ENCODE measurements at places on chromosomes 1 and 21.

DNA sequence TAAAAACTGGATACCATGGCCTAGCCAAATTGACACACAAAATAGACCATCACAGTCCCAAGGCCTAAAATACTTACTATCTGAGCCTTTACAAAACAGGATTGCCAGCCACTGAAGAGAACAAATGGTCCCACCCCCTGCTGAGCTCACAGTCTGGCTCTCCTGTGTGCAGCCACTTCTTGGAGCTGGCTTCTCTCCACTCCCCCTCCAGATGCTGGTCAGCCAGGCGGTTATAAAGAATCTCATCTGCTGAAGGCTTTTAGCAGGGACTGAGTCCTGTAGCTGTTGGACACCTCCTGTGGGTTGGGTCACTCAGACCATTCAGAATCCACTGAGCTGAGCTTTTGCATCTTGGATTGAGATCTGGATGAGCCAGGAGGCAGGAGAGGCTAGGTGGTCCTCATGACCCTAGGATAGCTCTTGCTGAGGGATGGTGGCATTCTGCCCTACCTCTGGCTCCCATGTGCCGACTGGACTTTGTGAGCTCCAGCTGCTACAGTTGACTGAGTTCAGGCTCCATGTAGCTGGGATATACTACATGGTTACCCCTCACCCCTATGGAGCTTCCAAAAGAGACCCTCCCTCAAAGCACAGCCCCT, 16.1 kb downstream of the OXCT2 start:
- ATAC-seq: no peak

- no peak for ATAC-seq
These were observed 68.5 kb downstream of the RBM11 start for GRCh38 chr21:14284481-14284880.

DNA sequence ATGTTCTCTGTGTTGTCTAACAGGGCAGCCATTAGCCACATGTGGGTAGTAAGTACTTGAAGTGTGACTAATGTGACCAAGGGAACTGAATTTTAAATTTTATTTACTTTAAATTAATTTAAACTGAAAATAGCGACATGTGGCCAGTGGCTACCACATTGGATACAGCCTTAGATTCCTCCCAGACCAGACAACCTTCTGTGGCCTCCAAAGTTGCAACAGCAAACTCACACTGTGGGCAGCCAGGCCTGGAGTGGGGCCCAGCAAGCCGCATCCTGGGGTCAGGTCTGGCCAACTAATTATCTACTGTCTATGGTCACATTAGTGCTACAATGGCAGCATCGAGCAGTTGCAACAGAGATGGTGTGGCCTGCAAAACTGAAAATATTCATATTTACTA, 11.7 kb downstream of the EIF2D start:
- ATAC-seq: no peak

DNA sequence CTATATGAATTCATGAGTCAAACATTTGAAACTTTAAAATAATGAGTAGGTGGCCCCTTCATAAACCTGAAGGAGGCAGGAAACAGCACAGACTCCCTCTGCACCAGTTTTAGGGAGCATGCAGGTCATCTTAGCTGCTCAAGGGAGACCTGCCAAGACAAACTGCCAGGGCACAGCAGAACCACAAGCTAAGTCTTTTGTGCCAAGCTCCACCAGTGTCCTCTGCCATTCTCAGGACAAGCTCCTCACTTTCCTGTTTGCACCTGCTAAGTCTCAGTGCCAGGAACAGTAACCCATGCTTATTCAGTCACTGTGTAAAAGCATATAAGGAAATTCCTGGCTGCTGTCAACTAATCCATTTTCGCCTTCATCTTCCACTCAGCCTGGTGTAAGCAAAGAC, 368.9 kb downstream of the SEC16B start:
- no peak for ATAC-seq

GRCh38 chr1:3459940-3460671, 5.6 kb downstream of the ARHGEF16 start:
- ATAC-seq: no peak

DNA sequence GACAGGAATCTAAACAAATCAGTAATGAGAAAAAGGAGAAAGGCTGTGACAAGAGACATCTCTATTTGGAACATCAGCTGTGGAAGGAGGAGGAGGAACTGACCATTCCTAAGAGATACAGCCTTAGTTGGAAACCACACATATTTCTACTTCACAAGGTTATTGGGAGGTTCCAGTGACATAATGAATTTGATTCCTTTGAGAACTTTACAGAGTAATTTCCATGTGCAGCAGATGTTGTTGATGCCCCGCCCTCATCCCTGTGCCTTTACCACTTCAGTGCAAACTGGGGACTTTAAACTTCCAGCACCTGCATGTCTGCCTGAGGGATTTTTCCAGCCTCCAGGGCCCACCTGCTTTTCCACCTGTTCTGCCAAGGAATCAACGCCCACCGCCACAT, 9.3 kb upstream of the ST6GALNAC5 start:
- ATAC-seq: no peak

GRCh38 chr21:29318354-29318753, 19.6 kb downstream of the BACH1 start:
- no peak for ATAC-seq

- ATAC-seq: no peak
These were observed 35.9 kb upstream of the PTGFRN start for GRCh38 chr1:116873680-116874271.

GRCh38 chr1:164774413-164774812, 215.4 kb downstream of the PBX1 start:
- no peak for ATAC-seq

DNA sequence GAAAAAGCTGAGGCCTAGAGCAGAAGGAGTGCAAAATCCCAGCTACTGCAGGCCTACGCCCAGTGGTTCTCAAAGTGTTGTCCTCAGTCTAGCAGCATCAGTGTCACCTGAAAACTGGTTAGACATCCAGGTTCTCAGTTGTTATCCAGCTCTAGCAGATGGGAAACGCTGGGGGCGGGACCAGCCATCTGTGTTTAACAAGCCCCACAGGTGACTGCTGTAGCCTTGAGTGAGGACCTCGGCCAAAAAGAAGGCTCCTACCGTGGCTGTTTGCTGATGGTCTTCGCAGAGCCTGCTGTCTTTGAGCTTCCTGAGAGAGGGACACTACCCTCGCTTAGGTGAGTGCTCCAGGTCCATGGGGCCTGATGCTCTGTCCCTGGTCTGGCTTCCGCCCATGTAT, 69.7 kb downstream of the LRRN2 start:
- no peak for ATAC-seq

DNA sequence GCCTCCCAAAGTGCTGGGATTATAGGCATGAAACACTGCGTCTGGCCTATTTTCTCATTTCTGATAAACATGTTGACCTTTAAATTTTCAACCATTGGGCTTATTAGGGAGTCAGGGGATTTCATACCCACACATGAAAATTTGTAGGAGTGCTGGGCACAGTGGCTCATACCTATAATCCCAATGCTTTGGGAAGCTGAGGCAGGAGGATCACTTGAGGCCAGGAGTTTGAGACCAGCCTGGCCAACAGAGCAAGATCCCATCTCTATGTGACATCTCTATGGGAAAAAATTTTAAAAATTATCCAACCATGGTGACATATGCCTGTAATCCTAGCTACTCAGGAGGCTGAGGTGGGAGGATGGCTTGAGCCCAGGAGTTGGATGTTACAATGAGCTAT, 10.5 kb upstream of the H3-3A start:
- ATAC-seq: no peak

DNA sequence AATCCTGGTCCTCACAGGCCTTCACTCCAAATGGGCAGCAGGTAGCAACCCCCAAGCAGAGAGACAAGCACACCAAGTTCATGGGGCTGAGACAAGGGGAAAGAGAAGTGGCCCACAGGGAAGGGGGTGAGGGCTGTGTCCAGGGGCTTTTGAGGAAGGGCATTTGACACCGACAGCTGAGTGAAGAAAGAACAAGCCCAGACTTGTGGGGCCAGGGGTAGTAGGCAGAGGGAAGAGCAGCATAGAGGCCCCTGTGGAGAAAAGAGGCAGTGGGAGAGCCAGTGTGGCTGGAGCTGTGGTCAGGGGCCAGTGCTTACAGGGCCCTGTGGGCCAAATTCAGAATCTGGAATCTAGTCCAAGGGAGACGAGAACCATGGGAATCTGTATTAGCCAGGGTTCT, 85.4 kb downstream of the IGSF21 start:
- ATAC-seq: no peak

- ATAC-seq: no peak
These were observed 4.2 kb downstream of the RD3 start for GRCh38 chr1:211487672-211488208.

DNA sequence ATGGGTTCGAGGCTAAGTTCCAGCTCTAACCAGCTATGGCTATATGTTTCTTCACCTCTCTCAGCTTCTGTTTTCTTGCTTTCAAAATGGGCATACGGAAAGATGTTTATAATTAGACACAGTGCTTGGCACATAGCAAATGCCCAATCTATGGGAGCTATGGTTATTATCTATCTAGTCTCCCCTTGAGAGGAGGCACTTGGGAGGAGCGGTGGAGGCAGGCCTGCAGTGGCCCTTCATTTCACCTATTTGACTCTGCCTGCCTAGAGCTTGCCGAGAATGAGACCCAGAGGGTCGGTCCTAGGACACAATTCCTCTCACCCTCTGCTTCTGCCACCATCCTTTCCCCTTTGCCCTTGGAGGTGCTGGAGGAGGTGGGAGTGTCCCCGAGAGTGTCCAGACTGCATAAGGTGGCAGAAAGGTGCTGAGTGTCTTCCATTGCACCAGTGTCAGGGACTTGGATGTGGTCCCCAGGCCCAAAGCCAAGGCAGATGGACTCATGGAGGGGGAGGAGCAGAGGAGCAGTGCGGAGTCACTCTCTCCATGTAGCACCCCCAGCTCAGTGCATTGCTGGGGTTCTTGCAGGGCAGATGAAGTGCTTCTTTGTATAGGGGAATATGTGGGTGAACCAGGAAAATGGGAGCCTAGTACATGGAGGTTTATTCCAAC, 9.0 kb downstream of the LGR6 start:
- no peak for ATAC-seq

DNA sequence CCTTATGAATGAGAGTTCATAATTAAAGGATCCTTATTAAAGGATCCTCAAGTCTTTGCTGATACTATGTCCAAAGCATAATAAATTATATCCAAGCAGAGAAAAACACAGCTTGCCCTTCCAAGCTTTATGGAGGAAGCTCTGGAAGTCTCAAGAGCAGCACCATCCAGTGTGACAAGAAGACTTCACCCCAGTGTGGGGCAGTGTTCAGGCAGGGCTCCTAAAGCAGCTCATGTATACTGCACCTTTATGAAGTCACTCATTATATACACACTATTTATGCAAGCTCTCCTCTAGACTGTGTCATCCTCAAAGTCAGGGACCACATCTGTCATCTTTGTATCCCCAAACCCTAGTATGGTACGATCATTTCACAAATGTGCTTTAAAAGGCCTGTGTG, 11.9 kb upstream of the CCN1 start:
- no peak for ATAC-seq

DNA sequence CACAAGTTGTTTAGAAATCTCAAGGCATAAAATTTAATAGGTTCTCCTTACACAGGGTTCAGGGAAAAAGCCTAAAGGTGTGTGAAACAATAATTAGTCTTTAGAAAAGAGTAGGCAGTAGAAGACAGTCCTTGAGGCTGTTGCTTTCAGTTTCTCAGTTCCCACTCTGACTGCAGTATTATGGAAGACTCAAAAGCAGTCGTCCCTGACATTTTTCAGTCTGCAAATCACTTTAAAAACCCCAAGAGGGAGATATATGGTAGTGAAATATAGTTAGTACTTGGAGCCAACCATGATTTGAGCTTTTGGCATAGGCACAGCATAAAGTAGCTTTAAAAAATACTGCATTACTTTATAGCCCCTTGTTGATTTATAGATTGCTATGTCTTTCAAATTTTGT, 299.7 kb downstream of the OLFM3 start:
- no peak for ATAC-seq

DNA sequence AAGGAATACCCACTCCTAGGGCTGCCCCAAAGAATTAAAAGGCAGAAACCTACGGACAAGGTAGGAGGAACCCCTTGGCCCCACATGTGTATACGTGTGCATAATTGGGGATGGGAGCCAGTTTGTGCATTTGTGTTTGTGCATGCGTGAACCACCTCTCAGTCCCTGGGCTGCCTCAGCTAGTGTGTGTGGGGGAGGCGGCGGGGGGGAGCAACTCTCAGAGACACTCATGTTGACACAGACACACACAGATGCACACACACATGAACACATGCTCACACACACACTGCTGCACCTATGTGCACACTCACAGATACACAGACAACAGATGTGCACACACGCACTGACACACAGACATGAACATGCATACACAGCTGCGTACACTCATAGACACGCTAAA, 5.1 kb downstream of the LDLRAD1 start:
- ATAC-seq: no peak

GRCh38 chr1:43688594-43689000, 18.7 kb upstream of the ST3GAL3 start:
- ATAC-seq: no peak

- no peak for ATAC-seq
These were observed 11.0 kb upstream of the RGS18 start for GRCh38 chr1:192147221-192147620.

DNA sequence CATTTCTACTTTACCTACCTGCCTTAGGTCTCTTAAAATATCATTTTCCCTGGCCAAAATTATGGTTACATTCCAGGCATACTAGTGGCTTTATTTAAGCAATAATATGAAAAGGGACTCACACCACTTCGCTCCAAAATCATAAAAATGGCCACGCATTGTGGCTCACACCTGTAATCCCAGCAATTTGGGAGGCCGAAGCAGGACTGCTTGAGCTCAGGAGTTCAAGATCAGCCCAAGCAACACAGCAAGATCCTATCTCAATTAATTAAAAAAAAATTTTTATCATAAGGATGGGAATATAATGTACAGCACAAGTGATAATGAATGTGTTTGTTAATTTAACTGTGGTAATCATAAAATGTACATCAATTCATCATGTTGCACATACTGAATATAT, 65.4 kb downstream of the ARID4B start:
- no peak for ATAC-seq

- peak; percentile 80 for ATAC-seq
These were observed 178.7 kb upstream of the RUNX1 start for GRCh38 chr21:35227786-35228185.

- no peak for ATAC-seq
These were observed 2.1 kb upstream of the OTUD7B start for GRCh38 chr1:150012611-150013010.

DNA sequence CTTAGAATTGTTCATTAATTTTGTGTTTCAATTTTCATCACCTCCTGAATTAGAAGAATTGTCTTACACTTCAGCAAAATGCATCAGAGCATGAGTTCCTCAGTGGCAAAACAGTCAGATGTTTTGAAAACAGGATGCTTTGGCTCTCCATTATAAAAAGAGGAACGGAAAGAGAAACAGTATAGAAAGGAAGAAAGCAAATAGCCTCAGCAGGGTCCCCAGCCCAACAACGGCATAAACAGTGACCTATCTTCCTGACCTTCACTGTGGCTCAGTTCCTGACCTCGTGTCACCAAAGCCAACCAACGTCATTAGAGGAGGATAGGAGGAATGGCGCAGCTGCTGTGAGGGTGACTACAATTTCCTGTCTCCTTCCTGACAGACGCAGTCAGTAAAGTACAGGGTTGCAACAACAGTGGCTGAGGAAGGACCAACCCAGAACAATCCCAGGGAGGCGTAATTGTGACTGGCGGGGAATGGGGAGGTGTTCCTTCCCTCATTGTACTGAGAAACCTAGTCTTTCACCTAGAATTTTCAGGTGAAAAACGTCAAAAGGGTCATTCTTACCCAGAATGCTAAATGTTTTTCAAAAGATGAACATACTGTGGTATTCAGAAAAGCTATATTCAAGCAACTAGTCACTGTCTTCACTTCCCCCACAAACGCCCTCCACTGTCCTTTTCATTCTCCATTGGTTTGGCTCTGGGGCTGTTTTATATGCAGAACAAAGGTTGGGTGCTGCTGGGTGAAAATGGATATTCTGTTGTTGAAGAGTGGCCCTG, 197.9 kb upstream of the SGIP1 start:
- ATAC-seq: peak; percentile 94
